ENCODE measurements at places on chromosomes 3 and 15.

GRCh38 chr15:30872341-30872748, 31.4 kb upstream of the FAN1 start:
- peak; percentile 16 for DNase-seq

GRCh38 chr3:47225310-47225906, 57.2 kb downstream of the KIF9 start:
- peak; percentile 45 for DNase-seq

- DNase-seq = no peak
These were observed 11.8 kb downstream of the PLXNA1 start for GRCh38 chr3:126994661-126995245.

GRCh38 chr15:85141726-85142125, 160.1 kb downstream of the PDE8A start:
- DNase-seq = no peak

- DNase-seq = peak; percentile 24
These were observed 22.0 kb upstream of the PGPEP1L start for GRCh38 chr15:99029341-99030144.

GRCh38 chr15:101103598-101103997, 148.2 kb downstream of the CHSY1 start:
- no peak for DNase-seq

- DNase-seq = peak; percentile 63
These were observed at the start of gene STAC for GRCh38 chr3:36380221-36381031. Gene STAC (plus strand): TSS chr3:36380504. CDS start chr3:36380644, 140 bp downstream.

- DNase-seq = no peak
These were observed 185.2 kb upstream of the ARL6 start for GRCh38 chr3:97579365-97579764.

- DNase-seq = no peak
These were observed 14.9 kb upstream of the SHC4 start for GRCh38 chr15:48978638-48979037.

DNA sequence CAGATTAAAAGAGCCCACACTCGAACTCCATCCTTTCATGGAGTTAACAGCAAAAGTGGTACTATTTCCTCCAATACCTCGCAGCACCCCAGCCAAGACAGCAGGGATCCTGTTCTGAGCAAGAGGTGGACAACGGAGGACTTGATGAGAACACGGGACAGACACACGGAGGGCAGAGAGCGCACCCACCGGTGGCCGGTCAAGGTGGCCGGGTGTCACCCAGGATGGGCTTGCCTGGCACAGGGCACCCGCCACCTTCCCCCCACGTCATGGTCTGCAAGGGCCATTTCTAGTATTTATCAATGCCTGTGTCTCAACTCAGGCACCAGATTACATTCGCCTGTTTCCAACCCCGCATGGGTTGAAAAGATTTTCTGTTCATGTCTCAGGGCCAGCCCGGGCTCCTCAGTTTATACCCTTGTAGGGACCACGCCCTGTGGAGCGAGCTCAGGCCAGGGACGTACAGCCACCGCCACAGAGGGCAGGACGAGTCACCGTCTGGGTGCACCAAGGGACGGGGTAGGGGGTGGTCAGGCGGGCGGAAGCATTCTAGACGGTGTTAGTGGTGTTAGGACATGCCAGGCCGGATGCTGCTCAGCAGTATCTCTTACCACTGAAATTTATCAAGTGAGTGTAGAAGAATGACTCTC, 64.2 kb downstream of the CYFIP1 start:
- DNase-seq = no peak

DNA sequence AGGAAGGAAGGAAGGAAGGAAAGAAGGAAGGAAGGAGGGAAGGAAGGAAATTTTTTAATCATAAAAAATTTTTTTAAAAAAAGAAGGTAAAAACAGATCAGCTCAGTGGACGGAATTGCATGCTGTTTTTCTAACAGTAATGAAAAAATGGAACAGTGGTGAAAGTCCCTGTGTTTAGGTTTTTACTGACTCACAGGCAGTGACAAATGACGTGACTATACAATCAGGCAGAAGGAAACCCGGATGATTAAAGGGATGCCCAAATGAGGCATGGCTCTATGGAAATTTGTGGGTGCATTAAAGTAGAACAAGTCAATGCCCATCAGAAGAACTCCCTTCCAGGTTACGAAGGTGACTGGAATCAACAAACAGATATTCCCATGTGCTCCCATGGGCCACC, 135.0 kb downstream of the IMPG2 start:
- no peak for DNase-seq

DNA sequence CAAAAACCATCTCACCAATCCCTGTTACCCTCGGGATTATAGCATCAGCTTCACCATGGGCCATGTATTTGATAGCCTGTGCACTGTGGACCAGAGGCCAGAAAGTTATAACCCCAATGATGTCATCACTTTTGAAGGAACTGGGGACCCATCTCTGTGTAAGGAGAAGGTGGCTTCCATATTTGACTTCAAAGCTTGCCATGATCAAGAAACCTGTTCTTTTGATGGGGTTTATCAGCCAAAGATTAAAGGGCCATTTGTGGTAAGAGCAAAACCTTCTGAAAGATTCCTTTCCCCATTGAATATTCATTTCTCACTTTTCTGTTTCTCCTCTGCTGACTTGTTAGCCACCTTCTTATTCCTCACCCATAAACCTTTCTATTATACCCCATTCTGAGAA, 34.3 kb upstream of the RPL14 start:
- DNase-seq = no peak

DNA sequence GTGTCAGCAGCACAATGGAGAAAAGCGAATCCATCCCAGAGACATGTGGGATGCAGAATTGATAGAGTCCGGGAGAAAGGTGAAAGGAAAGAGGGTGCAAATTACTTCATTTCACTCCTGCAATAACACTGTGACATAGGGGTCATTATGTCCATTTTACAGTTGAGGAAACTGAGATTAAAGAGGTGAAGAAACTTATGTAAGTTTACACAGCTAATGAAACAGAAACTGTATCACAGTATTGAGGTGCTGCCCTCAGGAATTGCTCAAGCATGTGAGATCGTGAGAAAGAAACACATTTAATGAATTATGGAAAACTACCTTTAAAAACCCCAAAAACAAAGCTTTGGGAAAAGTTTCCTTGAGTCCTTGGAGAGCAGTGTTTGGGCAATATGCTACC, 103.6 kb upstream of the PFN2 start:
- no peak for DNase-seq

DNA sequence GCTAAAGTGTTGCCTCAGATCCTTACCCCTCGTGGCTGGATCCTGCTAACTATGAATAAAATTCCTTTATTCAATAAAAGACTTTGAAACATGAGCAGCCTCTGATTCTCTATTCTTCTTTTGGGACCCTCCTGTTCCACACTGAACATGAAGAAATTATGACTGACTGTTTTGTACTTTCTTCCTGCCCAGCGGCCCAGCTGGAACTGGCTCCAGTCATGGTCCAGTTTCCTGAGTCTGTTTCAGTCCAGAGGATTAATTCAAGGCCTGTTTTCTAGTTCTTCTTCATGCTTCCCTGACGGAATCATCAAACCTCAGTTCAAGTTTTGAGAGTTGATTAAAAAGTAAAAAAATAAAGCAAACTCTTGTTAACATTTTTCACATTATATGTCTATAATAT, 52.6 kb upstream of the CP start:
- peak; percentile 5 for DNase-seq

DNA sequence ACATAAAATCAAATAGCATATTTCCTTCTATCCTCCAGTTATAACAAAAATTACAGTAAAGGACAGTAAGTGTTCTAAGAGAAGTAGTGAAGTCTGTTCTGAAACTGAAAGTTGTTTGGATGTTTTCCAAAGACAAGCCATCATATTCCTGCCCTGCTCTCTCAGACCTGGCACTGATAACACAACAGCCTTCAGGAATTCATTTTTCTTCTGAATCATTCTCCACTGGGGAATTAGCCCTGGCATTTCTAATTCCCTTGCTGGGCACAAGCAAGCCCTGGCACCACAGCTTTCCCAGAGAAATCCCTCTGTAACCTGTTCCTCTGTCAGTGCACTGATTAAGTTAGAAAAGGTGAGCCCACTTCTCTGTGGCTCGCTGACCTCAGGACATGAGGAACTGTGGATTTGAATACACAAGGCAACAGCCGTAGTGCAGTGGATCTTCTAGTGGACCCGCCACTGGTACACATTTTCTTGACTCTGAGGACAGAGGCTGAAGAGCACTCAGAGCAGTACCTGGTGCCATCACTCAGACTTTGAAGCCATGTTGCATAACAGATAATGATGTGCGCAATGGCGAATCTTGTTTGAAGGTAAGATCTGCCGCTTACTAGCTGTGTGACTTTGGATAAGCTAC, 61.6 kb downstream of the WWTR1 start:
- DNase-seq = peak; percentile 52

GRCh38 chr3:113514265-113514769, 639 bp downstream of the SPICE1 start:
- peak; percentile 49 for DNase-seq

GRCh38 chr3:48422272-48422671, 7.6 kb downstream of the PLXNB1 start:
- no peak for DNase-seq

GRCh38 chr15:92521624-92522008, 127.9 kb downstream of the ST8SIA2 start:
- peak; percentile 88 for DNase-seq

DNA sequence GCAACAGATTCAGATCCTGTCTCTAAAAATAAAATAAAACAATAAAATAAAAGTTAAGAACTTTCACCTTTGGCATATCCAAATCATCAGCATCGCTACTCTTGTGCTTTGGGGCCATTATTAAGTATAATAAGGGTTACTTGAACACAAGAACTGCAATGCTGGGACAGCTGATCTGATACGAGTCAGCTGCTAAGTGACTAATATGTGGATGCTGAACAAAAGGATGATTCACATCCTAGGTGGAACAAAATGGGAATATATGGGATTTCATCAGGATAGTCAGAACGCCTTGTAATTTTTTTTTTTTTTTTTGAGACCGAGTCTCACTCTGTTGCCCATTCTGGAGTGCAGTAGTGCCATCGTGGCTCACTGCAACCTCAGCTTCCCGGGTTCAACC, 29.7 kb downstream of the BUB1B start:
- DNase-seq = peak; percentile 79

- no peak for DNase-seq
These were observed 590.2 kb downstream of the RBMS3 start for GRCh38 chr3:29871087-29871486.

GRCh38 chr3:122464659-122465058, 48.8 kb upstream of the WDR5B start:
- DNase-seq = no peak

GRCh38 chr15:75436881-75437280, 14.6 kb downstream of the SIN3A start:
- no peak for DNase-seq

- peak; percentile 90 for DNase-seq
These were observed at the start of gene PAK6 for GRCh38 chr15:40238532-40239403. Gene PAK6 (plus strand): TSS chr15:40239063. CDS start chr15:40264786, 25,723 bp downstream.

DNA sequence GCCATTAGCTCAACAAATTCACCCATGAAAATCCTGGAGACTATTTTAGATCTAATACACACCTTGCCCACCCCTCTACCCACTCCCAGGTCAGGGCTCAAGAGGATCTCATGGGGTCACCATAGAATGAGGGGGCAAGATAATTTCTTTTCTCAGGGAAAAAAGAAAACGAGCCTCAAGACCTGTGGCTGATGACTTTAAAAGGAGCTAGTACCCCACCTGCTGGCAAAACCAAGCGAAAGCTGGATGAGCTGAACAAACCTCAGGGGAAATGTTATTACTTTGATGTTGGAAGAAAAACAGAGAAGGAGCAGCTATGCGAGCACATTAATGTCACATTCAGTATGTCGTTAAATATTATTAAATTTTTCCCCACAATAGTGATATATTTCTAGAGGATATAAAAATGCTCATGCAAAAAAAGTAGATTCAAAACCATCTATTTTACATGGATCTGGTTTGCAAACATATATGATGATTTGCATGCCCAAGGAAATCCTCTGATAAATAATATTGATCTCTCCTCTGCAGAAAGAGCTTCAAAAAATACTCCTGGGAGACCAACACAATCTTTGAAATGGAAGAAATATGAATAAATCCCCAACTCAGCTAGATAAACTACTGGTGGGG, 37.7 kb downstream of the PLD1 start:
- DNase-seq = peak; percentile 85

DNA sequence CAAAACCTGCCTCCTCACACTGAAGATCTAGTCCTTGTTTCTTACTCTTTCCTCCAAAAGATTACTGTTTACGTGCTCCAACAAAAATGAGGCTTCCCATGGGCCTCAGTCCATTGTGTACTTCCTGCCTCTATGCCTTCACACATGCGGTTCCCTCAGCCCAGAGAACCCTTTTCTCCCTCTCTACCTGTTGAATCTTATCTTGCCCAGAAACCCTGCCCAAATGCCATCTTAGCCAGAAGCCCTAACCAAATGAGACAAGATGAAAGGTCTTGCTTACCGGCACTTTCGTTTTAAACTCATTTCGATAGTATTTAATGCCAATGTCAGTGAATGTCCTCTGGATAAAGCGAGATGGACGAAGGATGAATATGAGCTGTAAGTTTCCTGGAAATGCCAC, 85.5 kb downstream of the B3GNT5 start:
- DNase-seq = no peak

DNA sequence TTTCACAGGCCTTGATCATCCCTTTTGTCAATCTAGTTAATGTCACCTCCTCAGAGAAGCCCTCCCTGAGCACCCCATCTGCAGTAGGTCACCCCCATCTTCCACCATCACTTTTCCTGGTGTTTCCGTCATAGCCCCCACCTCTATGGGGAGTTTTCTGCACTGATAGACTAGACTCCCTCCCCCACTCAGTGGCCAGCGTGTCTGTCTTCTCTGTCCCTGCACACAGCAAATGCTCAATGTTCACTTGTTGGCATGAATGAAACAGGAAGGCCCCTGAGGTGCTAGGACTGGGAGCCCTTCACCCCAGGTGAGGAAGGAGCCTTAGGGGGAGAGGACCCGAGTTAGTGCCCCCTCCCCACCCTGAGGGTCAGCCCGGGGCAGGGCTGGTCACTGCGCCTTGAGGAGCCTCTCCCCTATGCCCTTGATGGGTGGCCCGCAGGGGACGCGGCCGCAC, 15.8 kb upstream of the FANCD2 start:
- DNase-seq = peak; percentile 24

GRCh38 chr15:31296646-31297574, 29.7 kb upstream of the KLF13 start:
- no peak for DNase-seq

- no peak for DNase-seq
These were observed 271.2 kb downstream of the MAGI1 start for GRCh38 chr3:65767551-65767950.

DNA sequence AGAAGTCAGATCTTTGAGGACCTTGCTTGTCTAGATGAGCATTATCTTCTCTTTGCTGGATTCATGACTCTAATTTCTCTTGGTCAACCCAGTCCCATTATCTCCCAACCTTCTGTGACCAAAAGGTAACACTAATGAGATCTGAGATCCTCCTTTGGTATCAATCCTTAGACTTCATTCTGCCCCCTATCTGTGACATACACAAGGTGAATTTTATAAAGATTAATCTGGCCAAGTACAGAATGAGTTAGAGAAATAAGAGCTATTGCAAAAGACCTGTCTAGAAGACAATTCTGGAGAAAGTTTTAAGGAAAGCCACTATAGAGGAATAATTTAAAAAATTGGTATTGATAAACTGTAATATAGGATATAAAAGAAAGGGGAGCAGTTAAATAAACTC, 113.8 kb upstream of the KCNMB2 start:
- DNase-seq = no peak

All from GM23248 (cell line).